ENCODE measurements at places on chromosomes 3 and 15.

- no peak for DNase-seq
Observed at GRCh38 chr3:123167686-123168085, 34.1 kb upstream of the SEC22A start.

DNA sequence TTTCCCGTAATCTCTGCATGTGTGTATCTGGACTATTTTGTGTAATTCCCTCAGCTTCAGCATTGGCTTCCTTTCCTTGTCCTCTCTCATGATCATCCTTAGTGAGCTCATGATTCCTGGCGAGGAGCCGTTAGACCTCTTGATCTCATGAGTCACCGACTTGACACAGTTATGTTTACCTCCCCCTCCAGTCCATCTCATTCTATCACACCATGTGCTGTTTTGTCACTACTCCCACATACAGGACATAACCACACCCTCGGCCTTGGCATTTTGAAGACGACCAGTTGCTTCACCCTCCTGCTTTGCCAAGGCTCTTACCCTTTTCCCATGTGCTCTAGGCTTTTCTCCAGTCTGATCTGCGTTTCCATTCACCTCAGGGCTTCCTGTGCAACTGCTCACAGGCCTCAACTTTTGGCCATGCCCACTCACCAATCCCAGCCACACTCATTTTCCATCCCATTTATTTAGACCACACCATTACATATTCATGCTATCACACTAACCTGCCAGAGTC, 41.5 kb downstream of the CP start:
- DNase-seq = peak; percentile 100

DNA sequence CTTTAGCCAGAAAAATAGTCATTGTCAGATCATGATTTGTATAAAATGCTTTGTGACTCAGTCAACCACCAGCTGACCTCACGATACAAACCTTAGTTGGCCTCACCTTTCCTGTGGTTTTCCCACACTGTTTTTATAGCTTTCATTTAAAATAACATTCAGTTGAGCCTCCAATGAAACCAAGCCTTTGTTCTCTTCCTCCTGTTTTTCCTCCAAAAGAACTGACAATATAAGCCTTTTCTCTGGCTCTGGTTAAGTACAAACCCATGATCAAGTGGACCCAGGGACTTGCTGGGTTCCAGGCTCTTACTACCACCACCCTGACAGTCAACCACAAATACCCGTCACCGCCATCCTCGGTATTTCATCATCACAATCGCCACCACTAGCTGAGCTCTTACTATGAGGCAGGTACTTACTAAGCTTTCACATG, 81.7 kb downstream of the TAMM41 start:
- peak; percentile 83 for DNase-seq

DNA sequence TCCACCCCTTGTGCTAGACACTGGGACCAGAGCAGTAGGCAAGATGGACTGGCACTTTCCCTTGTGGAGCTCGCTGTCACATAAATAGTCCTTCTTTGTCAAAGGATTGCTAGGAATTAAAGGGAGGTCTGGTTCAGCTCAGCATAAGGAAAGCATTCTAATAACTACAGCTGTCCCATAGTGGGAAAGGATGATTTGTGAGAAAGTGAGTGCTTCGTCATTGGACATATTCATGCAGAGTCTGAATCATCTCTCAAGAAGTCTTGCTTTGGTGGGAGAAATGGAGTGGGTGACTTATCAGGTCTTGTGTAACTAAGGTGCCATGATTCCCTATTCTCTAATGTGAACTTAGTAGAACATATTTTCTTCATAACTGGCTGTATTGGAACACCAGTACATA, 14.7 kb downstream of the PPARG start:
- DNase-seq = peak; percentile 99

DNA sequence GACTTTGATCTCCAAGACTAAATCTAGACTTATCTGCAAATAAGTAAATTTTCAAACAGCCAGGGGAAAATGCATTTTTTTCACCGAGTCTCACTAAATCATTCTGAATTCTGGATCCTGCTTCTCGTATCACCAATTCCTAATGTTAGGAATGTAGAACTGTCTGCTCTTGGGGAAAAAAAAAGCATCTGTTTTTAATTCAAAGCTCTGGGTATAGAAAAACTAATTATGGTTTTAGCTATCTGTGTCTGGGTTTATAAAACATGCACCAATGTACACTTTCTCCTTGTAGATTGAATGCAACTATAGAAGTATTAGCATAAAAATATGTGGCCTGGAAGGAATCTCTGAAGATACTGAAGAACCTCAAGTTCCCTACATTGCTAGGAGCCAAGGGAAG, 4.8 kb upstream of the CDAN1 start:
- DNase-seq = no peak

- DNase-seq = no peak
Observed at GRCh38 chr3:189117087-189117486, 54.7 kb upstream of the TPRG1 start.

DNA sequence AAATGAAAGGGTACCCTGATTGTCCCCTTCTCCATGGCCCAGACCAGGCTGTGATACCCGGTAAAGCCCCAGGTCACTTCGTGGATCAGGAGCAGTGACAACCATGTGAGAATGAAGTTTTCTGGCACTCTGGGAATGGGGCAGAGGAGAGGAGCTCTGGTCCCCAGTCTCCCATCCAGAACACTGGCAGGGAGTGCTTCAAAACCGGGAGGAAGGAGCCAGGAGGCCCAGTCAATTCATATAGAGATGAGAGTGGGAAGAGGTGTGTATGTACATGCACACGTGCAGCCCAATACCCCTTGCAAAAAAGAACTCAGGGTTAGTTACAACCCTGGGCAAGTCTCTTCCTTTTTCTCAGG, 101.4 kb upstream of the TLE3 start:
- DNase-seq = no peak

GRCh38 chr3:193711964-193712598, 119.1 kb downstream of the OPA1 start:
- DNase-seq = no peak

DNA sequence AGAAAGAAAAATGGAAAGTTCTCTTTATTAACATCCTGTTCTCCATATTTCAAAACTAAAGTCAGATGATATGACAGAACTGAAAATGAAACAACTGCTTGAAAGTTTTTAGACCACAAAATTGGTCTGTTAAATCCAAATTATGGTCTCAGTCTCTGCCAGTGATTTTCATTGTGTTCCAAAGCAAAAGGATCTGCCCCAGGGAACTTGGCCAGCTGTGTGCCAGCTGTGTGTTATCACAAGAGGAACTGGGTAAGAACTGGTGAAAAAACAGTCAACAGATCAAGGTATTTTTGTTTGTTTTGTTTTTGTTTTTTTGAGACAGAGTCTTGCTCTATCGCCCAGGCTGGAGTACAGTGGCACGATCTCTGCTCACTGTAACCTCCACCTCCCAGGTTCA, 323.3 kb downstream of the CTNNB1 start:
- no peak for DNase-seq

GRCh38 chr3:69560818-69561217, 174.9 kb upstream of the FRMD4B start:
- DNase-seq = no peak

DNA sequence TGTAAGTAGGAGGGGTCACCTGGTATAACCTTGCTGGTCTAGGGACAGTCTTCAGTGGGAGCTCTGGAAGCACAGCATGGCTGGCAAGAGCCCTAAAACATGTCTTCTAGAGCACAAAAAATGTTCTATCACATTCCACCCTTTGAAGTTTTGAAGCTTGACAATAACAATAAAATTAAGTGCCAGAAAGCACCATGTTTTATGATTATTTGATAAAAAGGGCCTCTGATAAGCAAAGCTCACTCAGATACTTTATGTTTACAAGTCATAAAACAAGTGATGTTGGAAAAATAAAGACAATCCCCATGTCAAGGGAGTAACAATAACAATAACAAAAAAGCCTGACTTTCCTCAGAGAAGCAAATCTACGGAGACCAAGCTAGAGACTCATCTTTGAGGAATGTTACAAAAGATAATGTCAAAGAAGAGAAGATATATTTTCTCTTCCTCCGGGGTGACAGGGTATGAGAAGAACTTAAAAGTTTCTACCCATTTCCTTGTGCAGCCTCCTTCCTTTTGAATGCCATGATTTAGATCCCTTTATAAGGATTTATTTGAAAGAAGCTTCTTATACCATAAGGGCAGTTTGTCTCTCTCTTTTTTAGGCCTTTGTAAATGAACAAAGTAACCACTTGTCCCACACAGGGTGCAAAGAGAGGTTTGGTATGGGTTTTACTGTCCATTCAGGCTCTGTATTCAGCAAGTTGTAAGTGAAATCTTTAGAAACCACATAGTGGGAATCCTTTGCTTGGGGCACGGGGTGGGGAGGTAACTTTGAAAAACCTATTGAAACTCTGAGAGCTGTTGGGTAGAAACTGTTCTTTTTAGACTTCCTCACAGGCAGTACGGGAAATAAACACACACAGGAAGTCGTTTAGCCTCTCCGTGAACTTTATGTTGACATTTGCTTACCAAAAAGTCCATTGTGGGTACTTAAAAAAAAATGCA, 109.6 kb upstream of the RBMS3 start:
- peak; percentile 24 for DNase-seq

DNA sequence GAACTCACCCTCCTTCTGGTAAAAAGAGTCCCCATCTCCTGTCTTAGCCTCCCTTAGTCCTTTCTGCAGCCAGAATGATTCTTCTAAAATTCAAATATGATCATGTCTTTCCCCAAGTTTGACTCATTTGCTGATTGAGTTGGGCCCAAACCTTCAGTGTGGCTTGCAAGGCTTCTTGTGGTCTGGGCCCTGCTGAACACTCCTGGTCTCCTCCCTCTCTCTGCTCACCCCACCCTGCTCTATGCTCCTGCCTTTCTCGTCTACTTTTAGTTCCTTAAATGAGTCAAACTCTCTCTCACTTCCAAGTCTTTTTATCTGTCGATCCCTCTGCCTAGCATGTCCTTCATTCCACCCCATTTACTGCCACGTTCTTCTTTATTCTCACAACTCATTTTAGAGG, 72.6 kb downstream of the CCR1 start:
- DNase-seq = no peak

DNA sequence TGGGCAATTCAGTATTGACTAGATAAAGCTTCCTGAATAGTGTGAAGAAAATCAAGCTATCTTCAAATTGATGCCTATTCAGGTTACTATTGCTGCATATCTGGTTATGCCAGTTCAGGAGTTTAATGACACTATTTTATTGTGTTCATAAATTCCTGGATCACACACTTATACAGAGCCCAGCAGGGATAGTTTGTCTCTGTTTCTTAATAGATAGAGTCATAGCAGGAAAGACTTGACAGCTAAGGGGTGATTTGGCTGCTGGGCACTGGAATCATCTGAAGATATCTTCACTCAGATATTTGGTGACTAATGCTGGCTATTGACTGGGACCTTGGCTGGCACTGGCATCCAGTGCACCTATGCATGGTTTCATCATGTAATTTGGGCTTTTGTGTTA, 187.8 kb downstream of the PYDC2 start:
- DNase-seq = no peak

- no peak for DNase-seq
Observed at GRCh38 chr3:139755551-139755950, 77.8 kb upstream of the NMNAT3 start.

DNA sequence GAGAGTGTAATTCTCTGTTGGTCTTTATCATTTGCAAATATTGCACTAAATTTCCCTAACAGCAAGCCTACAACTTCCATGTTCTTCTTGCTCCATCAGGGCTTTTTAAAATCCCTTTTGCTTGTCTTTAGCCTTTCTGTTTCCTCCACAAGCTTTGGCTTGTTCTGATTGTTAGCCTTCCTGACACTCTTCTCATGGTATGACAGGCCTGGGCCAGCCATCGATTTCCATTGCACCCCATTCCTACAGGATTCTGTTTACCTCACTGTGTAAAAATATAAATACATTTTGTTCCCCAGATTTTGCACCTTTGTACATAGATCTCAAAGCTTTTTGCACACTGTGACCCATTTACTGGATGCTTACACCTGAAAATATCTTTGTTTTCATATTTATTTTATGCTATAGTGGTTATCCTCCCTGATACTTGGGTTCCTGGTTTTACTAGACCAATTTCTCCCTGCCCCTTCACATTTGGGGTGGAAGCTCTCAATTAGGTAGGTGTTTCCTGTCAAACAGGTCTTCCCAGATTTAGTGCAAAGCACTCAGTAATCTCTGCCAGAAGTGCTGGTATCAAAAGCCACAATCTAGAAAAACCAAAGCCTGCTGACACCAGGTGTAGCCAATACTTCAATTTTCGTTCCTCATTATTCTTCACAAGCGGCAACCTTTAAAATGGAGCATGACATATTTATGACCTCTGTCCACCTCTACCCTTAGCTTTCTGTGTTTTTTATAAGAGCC, 57.9 kb upstream of the PPP2R3A start:
- DNase-seq = no peak

- no peak for DNase-seq
Observed at GRCh38 chr3:31536497-31536896, 3.8 kb downstream of the STT3B start.

GRCh38 chr3:177778633-177779032, 581.4 kb upstream of the TBL1XR1 start:
- DNase-seq = no peak

- DNase-seq = peak; percentile 99
Observed at GRCh38 chr15:73686781-73687256, 2.6 kb downstream of the CD276 start.

DNA sequence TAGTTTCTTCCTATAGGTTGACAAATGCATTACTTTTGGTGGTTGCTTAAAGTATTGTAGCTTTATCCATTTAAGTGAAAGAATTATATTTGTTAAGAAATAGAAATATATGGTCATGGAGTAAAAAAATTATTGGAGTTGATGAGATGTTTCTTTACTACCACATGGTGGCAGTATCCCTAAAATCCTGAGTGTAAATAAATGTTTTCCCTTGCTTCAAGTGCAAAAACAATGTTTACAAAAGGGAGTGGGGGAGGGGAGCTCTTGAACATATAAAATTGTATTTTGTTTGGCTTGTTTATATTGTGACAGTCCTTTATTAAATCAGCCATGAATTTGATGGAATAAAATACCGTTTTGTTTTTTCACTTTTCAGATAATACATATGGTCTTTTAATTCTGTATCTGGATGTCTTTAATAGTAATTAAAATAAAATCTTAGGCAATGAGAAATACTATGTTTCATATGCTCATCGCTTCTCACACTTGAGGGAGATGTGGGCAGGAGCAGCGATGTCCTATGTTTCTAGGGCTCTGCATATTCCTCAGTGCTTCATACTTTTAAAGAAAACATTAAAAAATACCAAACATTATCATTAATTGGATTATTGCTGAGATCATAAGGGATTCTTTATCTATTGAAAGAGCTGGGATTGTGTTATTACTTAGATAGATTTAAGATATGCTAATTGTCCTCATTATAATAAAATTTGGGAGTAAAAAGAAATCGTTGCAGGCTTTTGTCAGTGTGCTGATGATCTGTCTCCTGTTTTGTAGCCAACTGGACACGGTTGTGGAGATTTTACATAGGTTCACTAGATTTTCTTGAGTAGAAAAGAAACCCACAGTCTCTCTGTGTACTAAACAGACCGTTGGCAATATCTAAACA, 349.7 kb downstream of the TUSC7 start:
- DNase-seq = peak; percentile 42

GRCh38 chr15:59294574-59295260, 78.0 kb downstream of the MYO1E start:
- peak; percentile 97 for DNase-seq

GRCh38 chr3:37291275-37291700, 116.9 kb upstream of the LRRFIP2 start:
- DNase-seq = peak; percentile 86
